Activated T-helper 1 cell treated with anti-CD3 and anti-CD28 coated beads, Interleukin-12 subunit alpha, Interleukin-12 subunit beta, Interleukin-2, Interleukin-4 antibody, amounts not matched to agents 30 ng/mL and 10 ng/mL and 1 ng/mL, durations not matched to agents 14 hours and 24 hours and 36 hours (primary cell): ENCODE measurements at places on chromosomes 5 and 9.

DNA sequence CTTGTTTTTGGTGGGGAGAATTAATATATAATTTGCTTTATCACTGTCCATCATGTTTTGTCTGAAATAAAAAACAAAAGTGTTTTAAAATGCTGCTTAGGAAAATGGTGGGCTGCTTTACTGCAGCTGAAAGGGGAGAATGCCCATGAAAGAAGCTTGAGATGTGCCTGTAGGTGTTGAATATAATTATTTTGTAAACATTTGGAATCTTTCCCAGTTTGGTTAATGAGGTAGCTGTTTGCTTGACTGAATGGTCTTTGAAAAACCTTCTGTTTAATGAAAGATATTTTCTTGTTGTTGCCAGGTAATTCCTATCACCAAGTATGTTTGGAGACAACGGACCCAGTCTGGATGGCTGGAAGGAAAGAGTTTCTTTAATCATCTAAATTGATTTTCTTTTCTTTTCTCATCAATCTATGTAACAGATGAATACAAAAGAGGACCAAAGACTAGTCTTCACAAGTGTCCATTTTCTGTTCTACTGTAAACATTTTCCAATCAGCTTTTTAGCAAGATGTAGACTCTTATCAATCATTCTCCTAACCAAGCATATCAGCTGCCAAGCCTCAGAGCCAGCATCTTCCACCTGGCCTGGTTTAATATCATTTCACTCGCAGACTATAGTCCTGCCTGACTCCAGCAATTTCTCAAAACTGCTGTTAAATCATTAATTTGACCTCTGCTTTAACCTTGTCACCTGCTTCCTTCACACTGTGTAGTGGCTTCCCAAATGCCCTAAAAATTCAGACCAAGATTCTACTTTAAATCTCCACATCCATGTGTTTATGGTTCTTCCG, 441.2 kb upstream of the CHD1 start:
- no peak for DNase-seq

GRCh38 chr9:83642793-83643192, 19.9 kb downstream of the IDNK start:
- no peak for DNase-seq

- DNase-seq: no peak
Measured at GRCh38 chr5:177419046-177419445, 7.4 kb upstream of the GRK6 start.

DNA sequence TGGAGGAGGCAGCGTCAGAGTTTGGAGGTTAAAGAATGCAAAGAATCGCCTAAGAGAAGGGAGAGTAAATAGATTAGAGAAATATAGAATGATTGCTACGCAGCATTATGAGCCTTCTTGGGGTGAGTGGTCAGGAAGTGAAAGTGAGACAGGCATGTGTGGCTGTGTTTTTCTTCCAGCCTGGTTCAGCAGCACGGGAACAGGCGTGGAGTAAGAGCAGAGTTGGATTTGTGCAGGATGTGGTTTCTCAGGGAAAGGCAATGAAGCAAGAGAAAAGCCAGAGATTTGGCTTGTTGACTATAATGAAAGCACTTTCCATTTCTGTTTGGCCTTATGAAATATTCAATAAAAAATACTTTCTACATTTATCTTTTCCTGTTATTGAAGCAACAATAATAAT, 34.3 kb upstream of the FRMD3 start:
- DNase-seq: no peak
